ENCODE measurements at places on chromosomes 7 and 10.

GRCh38 chr7:99837649-99838361 is 10.0 kb downstream of the CYP3A43 start:
- DNase-seq, result no peak

DNA sequence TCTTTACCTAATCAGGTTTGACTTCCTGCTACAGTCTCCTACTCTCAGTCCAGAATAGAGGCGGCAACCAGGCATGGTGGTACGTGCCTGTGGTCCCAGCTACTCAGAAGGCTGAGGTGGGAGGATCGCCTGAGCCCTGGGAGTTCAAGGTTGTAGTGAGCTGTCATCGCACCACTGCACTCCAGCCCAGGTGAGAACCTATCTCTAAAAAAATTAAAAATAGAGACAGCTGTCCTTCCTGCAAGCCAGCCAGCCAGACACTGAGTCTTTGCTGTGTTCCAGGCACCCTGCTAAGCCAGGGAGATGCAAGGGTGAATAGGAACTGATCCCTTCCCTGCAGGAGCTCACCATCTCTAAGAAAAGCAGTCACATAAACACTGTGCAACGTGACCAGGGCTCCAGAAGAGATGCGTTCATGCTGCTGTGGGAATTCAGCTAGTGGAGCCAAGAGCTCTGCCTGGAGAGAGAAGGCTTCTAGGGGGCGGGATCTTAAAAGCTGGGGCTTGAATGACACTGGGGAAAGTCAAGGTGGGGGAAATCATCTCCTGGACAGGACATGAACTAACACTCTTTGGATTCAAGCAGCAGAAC is 22.1 kb upstream of the SLIT1 start:
- no peak for DNase-seq

- DNase-seq, result no peak
Observed at GRCh38 chr7:51029701-51030191, 247.1 kb upstream of the GRB10 start.

- no peak for DNase-seq
Observed at GRCh38 chr7:3175285-3175902, 125.7 kb upstream of the SDK1 start.

DNA sequence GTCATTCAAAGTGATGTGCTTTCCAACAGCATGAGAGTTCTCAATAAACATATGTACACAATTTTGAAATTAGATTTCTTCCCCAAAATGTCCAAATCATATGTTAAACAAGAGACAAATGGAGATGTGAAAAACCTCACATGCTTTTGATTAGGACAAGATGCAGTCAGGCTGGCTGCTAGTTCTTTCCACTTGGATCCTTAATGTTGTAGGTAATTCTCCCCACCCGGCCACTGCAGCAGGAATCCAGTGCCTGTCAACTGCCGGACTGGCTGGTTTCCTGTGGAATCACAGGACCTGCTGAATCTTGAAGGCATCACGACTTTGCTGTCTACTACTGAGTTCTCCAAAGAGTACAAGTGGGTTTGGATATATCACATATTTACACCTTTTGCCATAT is 138.6 kb upstream of the AKR1E2 start:
- no peak for DNase-seq

DNA sequence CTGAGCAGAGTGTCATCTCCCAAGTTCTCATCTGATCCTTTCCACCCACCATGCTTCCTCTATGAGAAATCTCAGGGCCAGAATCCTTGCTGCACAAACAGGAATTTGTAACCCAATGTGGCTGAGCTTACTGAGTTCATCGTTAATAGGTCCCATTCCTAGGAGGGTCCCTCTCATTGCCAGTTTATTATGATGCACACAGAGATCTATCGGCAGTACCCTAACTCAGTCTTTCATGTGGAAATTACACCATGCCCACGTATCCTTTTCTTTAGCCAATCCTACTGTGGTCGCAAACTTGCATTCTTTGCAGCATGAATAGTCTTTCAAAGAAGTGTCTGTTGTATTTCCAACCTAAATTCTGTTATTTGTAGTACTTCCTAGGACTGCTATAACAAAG is 12.1 kb downstream of the TMEM236 start:
- DNase-seq, result no peak

- DNase-seq, result no peak
Observed at GRCh38 chr7:131602994-131603372, 46.6 kb upstream of the PODXL start.

GRCh38 chr7:10120936-10121335 is 852.7 kb upstream of the PHF14 start:
- DNase-seq, result no peak

DNA sequence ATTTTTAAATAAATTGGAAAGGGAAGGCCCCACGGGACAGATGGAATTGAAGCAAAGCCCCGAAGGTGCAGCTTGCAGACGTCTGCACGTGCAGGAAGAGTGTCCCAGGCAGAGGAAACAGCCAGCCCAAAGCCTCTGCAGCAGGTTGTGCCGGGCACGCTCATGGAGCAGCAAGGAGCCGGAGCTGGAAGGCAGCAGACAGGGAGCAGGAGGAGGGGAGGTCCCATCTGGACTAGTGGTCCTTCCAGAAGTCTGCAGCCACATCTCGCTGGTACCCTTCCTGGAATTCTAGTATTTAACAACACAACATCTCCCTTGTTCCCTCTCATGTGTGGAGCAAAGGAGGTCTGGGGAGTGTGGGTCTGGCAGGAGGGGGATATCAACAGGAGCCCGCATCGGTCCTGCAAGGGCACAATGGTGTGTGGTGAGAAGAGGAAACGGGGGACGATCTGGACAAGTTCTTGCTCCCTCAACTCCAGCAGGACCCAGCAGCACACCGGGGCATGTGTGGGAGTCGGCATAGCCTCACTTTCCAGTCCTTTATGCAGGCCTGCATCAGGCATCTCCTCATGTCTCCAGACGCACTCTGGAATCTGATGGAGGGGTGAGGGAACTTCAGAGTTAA is 169.3 kb downstream of the GRID1 start:
- DNase-seq, result no peak

GRCh38 chr10:78650122-78650521 is 418.6 kb upstream of the ZMIZ1 start:
- no peak for DNase-seq

DNA sequence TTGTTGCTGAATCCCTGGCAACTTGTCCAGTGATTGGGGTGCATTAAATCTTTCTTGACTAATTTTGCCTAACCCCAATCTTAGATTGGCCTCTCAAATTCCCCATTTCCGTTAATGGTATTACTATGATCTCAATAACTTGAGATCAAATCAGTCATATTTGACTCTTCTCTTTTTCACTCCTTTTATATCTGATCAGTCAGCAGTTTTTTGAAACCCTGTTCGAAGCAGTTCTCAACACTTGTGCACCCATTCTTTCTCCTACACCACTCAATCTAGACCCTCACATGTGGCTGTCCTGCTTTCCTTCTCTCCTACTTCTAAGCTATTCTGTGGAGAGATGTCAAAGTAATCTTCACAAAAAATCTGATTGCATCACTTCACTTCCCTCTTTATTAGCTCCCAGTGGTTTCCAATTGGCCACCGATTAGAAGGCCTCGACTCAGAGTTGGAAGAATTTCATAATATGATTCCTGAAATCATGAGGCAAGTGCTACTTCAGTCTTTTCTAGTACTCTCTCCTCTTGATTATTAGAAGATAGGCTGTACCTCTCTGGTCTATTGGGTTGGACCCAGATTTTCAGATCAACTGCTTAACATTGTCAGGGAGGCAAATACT is 128.9 kb downstream of the ZNF365 start:
- no peak for DNase-seq

- DNase-seq, result no peak
Observed at GRCh38 chr10:14918964-14919363, 34.9 kb downstream of the DCLRE1C start.

DNA sequence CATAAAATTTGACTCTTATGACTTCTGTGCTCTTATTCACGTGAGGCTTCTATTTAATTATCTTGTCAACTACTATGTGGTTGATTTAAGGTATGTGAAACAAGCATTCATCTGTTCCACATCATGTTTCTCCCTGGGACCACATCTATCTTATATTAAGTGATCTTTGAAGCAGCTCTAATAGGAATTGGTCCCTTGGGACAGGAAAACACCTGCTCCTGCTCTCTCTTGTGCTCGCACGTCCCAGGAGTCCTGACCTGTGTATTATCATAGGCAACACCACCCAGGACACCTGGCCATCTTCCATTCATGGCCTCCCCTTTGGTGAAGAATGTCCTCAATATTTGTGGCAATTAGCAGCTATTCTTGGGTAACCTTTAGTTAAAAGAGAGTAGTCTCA is 269.2 kb downstream of the NRG3 start:
- DNase-seq, result no peak

DNA sequence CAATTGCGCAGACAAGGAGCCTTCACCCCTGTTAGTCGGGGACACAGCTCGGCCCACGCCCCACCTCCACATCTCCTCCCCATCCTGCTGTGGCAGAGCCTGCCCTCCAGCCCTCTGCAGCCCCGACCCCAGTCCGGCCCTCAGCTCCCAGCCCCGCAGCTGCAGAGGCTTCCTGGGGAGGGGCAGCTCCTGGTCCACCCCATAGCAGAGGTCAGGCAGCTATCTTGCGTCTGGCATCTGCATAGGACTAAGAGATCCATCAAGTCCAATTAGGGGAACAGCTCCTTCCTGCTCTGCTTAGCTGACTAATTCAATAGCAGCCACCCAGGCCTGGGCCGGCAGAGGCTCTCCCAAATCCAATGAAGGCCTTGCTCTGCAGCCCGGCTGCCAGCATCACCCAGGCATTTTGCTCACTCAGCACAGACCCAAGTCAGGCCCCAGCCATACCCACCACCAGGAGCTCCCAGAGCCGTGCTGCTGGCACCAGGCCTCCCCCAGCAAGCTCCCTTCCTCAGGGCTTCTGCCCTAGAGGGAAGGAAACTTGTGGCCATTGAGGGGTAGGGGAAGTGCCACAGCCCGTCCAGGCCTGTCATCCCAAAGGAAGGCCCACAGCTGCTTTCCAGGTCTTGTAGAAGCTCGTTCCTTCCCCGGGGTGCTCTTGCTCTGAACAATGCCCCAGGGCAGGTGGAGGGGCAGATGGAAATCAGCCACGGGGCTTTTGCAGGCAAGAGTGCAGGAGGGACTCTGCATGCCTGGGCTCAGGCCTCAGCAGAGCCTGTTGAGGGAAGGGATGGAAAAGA is 106.2 kb upstream of the RET start:
- no peak for DNase-seq

- DNase-seq, result no peak
Observed at GRCh38 chr10:92627845-92628480, 35.0 kb downstream of the KIF11 start.

- no peak for DNase-seq
Observed at GRCh38 chr7:143222782-143223181, 945 bp downstream of the TAS2R40 start.
